ENCODE measurements at places on chromosomes 2 and 18.

GRCh38 chr2:26612522-26613240, 28.5 kb downstream of the CIB4 start:
- H3K4me3 ChIP-seq: no peak overlapping the region
- no peak for DNase-seq
- no peaks in the 10 kb centered on the region for H3K36me3 ChIP-seq
- no peaks in the 10 kb centered on the region for H3K4me1 ChIP-seq

- H3K27ac ChIP-seq: no peak overlapping the region
- no peaks in the 10 kb centered on the region for H3K36me3 ChIP-seq
- no peak for DNase-seq
- no peaks in the 10 kb centered on the region for H3K27me3 ChIP-seq
- H3K4me3 ChIP-seq: no peak overlapping the region
Observed at GRCh38 chr2:43880952-43881351, 42.2 kb downstream of the ABCG8 start.

DNA sequence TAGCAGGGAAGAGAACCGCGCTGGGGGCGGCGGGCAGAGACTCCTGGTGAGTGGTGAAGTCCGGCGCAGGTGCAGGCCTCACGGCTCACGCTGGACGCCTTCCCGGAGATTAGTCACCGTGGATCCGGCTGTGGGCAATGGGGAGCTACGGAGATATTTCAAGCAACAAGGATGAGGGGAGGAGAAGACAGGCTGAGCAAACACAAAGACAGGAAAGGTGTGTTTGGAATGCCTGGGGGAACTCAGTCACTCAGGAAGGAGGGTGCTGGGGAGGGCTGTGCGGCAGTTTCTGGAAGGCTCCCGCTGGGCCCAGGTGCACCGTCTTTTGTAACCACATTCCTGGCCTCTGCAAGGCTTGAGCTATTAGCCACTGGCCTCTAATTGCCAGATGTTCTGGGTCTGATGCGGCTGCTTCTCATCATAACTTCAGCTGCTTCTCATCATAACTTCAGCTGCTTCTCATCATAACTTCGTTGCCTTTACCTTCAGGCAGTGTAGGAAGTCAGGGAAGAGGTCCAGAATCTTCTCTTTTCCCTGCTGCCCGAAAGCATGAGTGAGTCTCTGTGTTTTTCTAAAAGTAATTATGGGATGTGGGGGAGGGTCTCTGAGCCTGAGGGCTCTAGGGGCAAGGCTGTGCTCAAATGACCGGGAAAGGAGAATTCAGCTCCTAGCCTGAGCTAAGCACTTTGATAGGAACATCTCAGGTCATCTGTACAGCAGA, 118.9 kb downstream of the PXDN start:
- no peaks in the 10 kb centered on the region for H3K27me3 ChIP-seq
- peak; percentile 90 for DNase-seq
- peaks cover 17% of the 10 kb centered on the region for H3K4me1 ChIP-seq
- H3K27ac ChIP-seq: peak overlapping the region; percentile 66

GRCh38 chr2:10002681-10003080, 40.7 kb upstream of the KLF11 start:
- no peak overlapping the region for H3K27ac ChIP-seq
- H3K4me3 ChIP-seq: no peak overlapping the region
- H3K27me3 ChIP-seq: no peaks in the 10 kb centered on the region
- H3K4me1 ChIP-seq: no peaks in the 10 kb centered on the region

- H3K4me1 ChIP-seq: peaks cover 13% of the 10 kb centered on the region
- peak overlapping the region; percentile 81 for H3K27ac ChIP-seq
- peak overlapping the region; percentile 69 for H3K4me3 ChIP-seq
- no peak for DNase-seq
- H3K27me3 ChIP-seq: no peaks in the 10 kb centered on the region
Observed at GRCh38 chr2:68251855-68252399, 405 bp downstream of the PPP3R1 start.

- peak; percentile 75 for DNase-seq
- no peak overlapping the region for H3K27ac ChIP-seq
- H3K36me3 ChIP-seq: no peaks in the 10 kb centered on the region
- H3K4me1 ChIP-seq: peaks cover 21% of the 10 kb centered on the region
- H3K4me3 ChIP-seq: no peak overlapping the region
Observed at GRCh38 chr2:88654714-88655113, 27.4 kb upstream of the EIF2AK3 start.

- peaks cover 23% of the 10 kb centered on the region for H3K4me1 ChIP-seq
- H3K4me3 ChIP-seq: peak overlapping the region; percentile 72
- no peak for DNase-seq
- H3K27me3 ChIP-seq: no peaks in the 10 kb centered on the region
- H3K27ac ChIP-seq: peak overlapping the region; percentile 90
- H3K36me3 ChIP-seq: no peaks in the 10 kb centered on the region
Observed at GRCh38 chr2:84972932-84973331, 2.0 kb downstream of the KCMF1 start.

DNA sequence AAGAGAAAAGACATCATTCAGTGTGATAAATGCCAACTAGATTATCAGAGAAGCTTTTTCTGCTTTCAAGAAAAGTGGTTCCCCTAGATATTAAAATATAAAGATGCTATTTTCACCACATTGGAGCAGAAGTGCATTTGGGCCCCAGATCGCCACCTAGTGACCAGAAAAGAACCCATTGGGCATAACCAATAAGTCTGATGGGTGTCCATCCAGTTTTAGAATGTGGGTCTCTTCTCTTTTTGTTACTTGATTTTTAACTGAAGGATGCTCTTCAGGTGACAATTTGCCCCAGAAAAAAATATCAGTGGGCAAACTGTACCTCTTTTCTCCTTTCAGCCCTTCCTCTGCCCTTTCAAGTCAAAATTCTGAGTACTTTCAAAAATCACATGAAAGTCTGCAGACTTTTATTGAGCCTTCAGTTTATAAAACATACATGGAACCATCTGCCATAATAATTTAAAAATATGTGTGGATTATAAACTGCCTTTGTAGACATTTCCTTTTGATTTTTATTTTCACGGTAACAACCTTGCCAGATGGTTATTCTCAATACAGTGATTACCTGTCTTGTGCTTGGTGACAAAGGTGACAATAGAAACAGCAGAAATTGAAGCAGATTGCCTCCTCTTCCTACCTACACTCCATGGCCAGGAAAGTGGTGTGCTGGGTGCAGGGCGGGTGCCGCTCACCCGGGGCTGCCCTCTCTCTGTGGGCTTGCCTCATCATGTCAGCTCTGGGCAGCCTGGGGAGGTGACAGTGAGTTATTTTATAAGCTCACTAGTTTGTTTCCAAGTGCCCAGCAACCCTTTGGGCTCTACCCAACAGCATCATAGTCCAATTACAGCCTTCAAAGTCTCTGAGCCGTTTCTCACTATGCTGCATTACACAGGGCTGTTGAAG, 124.5 kb downstream of the DCDC2C start:
- H3K27ac ChIP-seq: no peak overlapping the region
- DNase-seq: no peak

- no peak for DNase-seq
- H3K27me3 ChIP-seq: no peaks in the 10 kb centered on the region
- H3K36me3 ChIP-seq: peaks cover 5% of the 10 kb centered on the region
- H3K27ac ChIP-seq: no peak overlapping the region
Observed at GRCh38 chr2:84911135-84911678, 5.8 kb downstream of the TMSB10 start.

DNA sequence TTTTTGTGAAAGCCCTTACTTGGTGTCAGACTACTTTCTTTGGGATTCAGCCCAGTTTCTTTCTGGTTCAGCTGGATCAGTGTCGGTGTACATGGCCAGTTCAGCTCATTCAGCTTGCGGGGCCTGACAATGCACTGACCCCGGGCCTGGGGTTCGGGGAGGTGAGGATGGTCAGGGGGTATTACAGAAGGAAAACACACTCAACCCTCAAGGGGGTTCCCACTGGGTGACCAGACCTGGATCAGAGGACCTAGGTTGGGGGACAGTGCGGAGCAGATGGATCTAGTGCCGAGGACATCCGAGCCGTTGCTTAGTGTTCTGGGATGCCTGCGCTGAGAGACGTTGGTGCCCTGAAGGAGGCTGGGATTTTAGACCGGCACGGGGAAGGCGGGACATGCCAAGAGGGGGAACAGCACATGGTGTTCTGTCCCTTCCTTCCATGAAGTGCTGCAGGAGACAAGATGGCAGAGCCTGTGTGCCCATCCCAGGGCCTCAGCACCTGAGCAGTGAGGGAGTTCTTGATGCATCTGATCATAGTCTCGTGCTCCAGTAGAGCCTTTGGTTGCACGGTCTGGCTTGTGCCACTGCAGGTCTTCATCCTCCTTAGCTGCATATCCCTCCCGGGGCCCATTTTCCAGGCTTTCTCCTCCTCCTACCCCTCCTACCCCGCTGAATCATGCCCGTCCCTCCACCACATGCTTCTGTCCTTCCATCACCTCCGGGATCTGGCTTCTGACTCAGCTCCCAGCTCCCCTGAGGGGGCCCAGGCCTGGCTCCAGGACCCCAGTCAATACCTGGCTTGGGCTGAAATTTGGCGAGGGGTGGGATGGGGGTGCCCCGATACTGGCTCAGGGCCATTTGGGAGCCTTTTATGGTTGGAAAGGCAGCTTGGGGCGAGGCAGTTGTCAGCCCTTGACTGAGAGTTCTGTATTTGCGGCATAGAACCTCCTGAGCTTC, 18.0 kb downstream of the SPEG start:
- DNase-seq: peak; percentile 97
- H3K27ac ChIP-seq: peak overlapping the region; percentile 83
- H3K4me1 ChIP-seq: peaks cover 41% of the 10 kb centered on the region
- peak overlapping the region; percentile 2 for H3K4me3 ChIP-seq
- no peaks in the 10 kb centered on the region for H3K27me3 ChIP-seq
- H3K36me3 ChIP-seq: peaks cover 6% of the 10 kb centered on the region

DNA sequence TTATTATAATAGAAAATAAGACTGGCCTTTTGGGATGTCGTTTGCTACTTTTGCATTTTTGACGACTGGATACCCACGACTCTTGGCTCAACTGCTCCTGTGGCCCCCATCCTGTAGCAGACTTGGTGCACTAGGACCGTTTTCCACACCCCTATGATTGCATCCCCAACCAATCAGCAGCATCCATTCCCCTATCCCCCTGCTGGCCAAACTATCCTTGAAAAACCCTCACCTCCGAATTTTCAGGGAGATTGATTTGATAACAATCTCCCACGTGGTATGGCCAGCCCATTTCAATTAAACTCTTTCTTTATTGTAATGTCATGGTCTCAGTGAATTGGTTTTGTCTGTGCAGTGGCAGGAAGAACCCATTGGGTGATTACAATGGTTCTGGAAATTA, 37.9 kb upstream of the TTR start:
- no peak overlapping the region for H3K4me3 ChIP-seq
- H3K36me3 ChIP-seq: no peaks in the 10 kb centered on the region
- H3K4me1 ChIP-seq: no peaks in the 10 kb centered on the region
- H3K27ac ChIP-seq: no peak overlapping the region

GRCh38 chr2:191345788-191346187, 100.6 kb downstream of the MYO1B start:
- no peak overlapping the region for H3K4me3 ChIP-seq
- H3K36me3 ChIP-seq: peaks cover 34% of the 10 kb centered on the region
- peaks cover 26% of the 10 kb centered on the region for H3K4me1 ChIP-seq
- H3K27me3 ChIP-seq: no peaks in the 10 kb centered on the region
- H3K27ac ChIP-seq: no peak overlapping the region
- DNase-seq: peak; percentile 69

DNA sequence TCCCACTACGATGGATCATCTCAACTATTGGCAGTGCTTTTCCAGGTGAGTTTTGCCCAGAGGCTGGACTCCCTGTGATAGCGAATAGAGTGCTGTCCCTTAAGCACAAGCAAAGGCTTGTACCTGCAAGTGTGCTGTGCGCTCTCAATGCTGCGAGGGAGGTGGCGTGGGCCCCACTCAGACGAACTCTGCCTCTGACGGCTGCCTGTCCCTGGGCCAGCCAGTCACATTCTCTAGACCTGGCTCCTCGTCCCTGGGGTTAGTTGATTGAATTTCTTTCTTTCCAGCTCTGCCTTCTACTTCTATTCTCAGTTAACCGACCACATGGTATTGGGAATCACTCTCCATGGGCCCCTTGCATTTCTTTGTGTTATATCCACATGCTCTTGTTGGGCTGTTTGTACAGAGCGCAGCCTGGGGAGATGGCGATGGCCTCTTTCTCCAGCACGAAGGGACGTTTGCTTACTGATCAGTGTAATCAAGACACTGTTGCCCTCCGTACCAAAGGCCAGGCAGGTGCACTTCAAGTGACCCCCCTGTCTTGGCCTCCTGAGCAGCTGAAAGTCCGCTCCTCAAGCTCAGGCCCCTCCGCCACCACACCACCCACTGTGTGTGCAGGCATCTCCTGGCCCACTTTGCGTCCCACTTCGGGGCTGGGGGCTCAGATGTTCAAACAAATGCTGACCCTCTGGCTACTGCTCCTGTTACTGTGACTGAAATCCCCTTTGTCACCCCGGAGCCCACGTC, 151.3 kb downstream of the ZNF236 start:
- H3K27me3 ChIP-seq: no peaks in the 10 kb centered on the region
- DNase-seq: no peak
- H3K27ac ChIP-seq: no peak overlapping the region
- no peak overlapping the region for H3K4me3 ChIP-seq
- no peaks in the 10 kb centered on the region for H3K4me1 ChIP-seq

DNA sequence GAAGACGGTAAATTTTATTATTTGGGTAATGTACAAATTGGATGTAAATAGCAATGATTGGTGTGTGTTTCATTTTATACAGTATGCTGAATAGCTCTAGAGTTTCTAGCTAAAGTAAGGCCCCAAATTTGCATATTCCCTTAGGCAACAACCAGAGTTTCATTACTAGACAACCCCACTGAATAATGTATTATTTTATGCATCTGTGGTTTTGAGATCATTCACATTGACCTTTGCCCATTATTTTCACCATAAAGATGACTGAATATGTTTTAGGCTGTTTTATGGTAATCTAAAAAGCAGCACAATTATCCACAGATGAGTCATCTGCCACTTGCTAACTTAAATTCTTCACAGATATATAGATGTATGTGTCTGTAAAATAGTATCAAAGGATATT, 44.5 kb upstream of the C2orf74 start:
- DNase-seq: peak; percentile 15
- no peak overlapping the region for H3K4me3 ChIP-seq
- peaks cover 7% of the 10 kb centered on the region for H3K36me3 ChIP-seq
- no peaks in the 10 kb centered on the region for H3K4me1 ChIP-seq
- H3K27me3 ChIP-seq: no peaks in the 10 kb centered on the region
- H3K27ac ChIP-seq: no peak overlapping the region

DNA sequence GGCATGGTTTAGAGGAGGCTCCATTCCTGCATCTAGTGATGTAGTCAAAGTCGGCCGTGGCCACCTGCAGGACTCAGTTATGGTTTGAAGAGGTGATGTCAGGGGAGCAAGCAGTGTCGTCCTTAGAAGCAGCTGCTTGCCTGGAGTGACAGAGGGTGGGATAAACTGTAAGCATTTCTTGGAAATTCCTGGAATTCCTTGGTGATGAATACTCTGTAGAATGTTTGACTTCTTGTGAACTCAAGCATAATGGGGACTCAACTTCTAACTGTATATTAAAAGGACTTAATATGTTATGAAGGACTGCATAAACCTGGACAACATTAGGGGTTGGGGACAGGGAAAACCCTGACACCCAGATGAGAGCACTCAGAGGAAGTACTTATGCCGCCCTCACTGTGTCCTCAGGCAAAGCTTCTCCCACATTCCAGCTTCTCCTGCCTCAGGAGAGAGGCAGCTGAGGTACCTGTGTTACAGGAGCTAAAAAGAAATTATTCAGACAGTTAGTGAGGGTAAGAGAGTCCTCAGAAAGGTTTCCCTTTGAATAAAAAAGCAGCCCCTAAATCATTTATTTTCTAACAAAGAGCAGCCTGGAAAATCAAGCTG, 459.9 kb upstream of the CELF4 start:
- no peaks in the 10 kb centered on the region for H3K36me3 ChIP-seq
- DNase-seq: peak; percentile 10
- no peaks in the 10 kb centered on the region for H3K27me3 ChIP-seq
- H3K4me3 ChIP-seq: no peak overlapping the region

- no peak overlapping the region for H3K4me3 ChIP-seq
- no peaks in the 10 kb centered on the region for H3K27me3 ChIP-seq
- no peaks in the 10 kb centered on the region for H3K4me1 ChIP-seq
- H3K27ac ChIP-seq: no peak overlapping the region
- DNase-seq: no peak
Observed at GRCh38 chr18:10743766-10744165, 217.9 kb downstream of the NAPG start.

Data from astrocyte (in vitro differentiated cells and primary cell).